ENCODE measurements at places on chromosomes 16 and 17.

GRCh38 chr16:57630931-57631845 lies 2.8 kb downstream of the ADGRG1 start:
- DNase-seq, result no peak

DNA sequence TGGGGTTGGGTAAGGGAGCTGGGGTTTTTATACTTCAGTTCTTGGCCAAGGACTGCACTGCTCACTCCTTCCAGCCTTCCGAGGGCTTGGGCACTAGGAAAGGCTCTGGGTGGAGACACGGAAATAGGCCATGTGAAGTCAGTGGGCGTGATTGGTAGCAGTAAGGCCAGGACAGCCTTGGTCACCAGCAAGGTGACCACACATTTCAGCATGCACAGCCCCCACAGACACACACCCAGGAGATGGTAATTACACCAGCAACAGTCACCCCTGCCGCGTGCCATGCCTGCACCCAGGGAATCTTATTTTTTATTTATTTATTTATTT lies 252.5 kb downstream of the SEC14L1 start:
- no peak for DNase-seq

GRCh38 chr17:76530095-76530723 lies 7.3 kb downstream of the CYGB start:
- DNase-seq, result no peak

DNA sequence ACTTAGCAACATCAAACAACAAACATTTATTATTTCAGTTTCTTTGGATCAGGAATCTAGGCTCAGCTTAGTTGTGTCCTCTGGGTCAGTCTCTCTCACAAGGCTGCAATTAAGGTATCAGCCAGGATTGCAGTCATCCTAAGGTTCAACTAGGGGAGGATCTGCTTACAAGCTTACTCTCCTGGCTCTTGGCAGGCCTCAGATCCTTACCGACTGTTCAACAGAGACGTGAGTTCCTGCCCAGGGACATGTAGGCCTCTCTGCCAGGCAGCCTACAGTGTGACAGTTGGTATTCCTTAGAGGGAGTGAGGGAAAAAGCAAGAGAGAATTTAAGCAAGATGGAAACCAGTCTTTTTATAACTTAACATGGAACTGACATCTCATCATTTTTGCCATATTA lies 294.0 kb downstream of the ZFHX3 start:
- DNase-seq, result no peak

GRCh38 chr16:70395345-70395901 lies 43.5 kb downstream of the ST3GAL2 start:
- DNase-seq, result peak; percentile 33

- no peak for DNase-seq
These were observed 56.0 kb upstream of the AXIN2 start for GRCh38 chr17:65617496-65617895.

GRCh38 chr17:2690165-2691068 lies 21.1 kb downstream of the CLUH start:
- DNase-seq, result no peak

GRCh38 chr17:14125518-14126137 lies 56.3 kb downstream of the COX10 start:
- no peak for DNase-seq

- DNase-seq, result peak; percentile 67
These were observed 643.2 kb downstream of the WWOX start for GRCh38 chr16:78742501-78743283.

- DNase-seq, result no peak
These were observed 5.1 kb downstream of the KSR1 start for GRCh38 chr17:27461192-27461859.

- no peak for DNase-seq
These were observed 148.8 kb downstream of the ENGASE start for GRCh38 chr17:79223471-79223870.

GRCh38 chr16:62638964-62639870 lies 603.0 kb upstream of the CDH8 start:
- DNase-seq, result no peak

GRCh38 chr17:60888812-60889709 lies 211.4 kb downstream of the BCAS3 start:
- DNase-seq, result no peak

DNA sequence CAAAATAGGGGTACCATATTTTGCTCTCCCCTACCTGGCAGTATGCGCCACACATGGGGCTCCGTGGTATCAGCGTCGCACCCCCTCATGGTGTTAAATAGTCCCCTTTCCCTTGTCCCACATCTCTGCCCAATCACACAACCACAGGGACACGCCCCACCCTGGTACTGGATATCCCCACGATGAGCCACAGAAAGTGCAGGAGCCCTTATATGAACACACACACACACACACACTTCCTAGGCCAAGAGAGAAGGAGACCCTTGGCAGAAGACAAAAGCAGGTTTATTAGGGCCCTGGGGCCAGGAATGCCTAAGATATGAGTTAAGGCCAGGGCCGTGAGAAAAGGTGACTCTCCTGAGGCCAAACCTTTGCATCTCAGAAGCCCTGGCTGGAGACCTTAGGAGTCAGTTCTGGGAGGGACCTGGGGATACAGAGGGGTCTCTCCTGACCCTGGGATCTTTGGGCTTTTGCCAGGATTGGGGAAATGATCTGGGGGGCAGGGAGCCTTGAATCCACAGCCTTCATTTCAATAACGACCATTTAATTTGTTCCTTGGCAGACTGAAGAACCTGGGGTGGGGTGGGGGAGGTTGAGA lies 11.6 kb downstream of the COPZ2 start:
- no peak for DNase-seq

DNA sequence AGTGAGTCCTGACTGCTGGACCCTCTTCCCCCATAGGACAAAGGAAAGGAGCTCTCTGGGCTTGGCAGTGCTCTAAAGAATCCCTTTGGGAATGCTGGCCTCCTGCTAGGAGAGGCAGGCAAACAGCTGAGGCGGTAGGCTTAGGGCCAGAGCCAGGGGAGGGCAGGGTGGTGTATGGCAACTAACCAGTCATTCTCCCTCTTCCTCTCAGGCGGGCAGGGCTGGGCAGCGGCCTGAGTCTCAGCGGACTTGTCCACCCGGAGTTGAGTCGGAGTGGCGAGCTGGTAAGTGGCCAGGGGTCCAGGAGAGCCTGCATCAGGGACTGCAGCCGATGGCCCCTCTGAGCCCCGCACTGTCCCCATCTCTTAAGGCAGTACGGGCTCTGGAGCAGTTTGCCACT lies 4.4 kb downstream of the ACADVL start:
- DNase-seq, result no peak

- no peak for DNase-seq
These were observed 361.2 kb downstream of the SEC14L1 start for GRCh38 chr17:77501751-77502625.

GRCh38 chr17:67053438-67054000 lies 9.2 kb downstream of the CACNG1 start:
- DNase-seq, result no peak

DNA sequence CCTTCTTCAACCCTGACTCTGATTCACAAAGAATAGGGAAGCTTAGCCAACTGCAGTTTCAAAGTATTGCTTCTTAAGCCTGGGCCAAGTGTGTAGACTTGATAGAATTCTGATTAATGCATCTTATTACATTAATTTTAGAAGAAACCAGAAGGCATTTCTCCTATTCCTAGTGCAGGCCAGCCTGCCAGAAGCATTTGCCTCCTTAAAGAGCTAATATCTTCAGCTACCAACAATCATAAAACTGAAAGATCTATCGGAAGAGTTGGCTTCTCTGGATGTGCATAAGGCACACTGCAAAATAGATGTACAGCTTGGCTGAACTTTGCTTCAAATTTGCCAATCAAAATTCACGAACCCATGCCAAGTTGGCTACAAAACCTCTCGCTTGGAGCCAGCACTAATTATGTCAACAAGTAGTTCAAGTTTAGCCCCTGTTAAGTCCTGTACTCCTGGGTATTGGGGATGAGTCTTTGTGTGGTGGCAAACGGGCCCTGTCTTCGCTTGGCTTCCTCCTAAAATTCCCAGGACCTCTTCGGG lies 717.8 kb downstream of the WWOX start:
- no peak for DNase-seq

- no peak for DNase-seq
These were observed at the start of gene CTF1 for GRCh38 chr16:30896261-30896888. CTF1 (plus strand) TSS chr16:30896614; CDS start chr16:30896644, 30 bp downstream.

DNA sequence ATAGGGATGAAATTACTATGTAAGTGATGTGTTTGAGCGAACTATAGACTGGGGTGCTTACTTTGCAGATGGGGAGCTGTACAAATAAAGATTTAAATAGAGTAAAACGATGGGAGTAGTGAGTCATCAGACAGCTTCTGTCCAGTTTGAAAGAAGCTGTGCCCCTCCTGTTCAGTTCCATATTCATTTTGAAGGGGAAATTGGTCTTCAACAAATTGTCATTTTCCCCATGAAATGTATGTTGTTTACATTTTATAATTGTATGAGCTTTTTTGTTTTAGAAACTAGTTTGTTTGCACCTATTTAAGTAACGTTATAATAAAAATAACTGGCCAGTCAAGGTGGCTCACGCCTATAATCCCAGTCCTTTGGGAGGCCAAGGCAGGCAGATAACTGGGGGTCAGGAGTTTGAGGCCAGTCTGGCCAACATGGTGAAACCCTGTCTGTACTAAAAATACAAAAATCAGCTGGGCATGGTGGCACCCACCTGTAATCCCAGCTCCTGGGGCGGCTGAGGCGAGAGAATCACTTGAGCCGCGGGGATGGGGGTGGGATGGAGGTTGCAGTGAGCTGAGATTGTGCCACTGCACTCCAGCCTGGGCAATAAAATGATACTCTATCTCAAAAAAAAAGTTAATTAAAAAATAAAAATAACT lies 20.2 kb downstream of the SEC14L1 start:
- no peak for DNase-seq

GRCh38 chr17:58324056-58324408 lies 4.6 kb downstream of the TSPOAP1 start:
- no peak for DNase-seq

GRCh38 chr17:75589919-75590303 lies 2.3 kb downstream of the MYO15B start:
- no peak for DNase-seq

GRCh38 chr16:55248058-55248457 lies 75.9 kb upstream of the IRX6 start:
- DNase-seq, result no peak

- DNase-seq, result no peak
These were observed 3.4 kb downstream of the ZNF688 start for GRCh38 chr16:30567991-30568638.

- no peak for DNase-seq
These were observed 167.1 kb downstream of the BANP start for GRCh38 chr16:88118376-88118775.

GRCh38 chr16:83804366-83804765 lies 3.4 kb upstream of the HSBP1 start:
- no peak for DNase-seq

GRCh38 chr16:48597563-48598387 lies 12.2 kb downstream of the N4BP1 start:
- no peak for DNase-seq

- DNase-seq, result no peak
These were observed 134.9 kb downstream of the CCT6B start for GRCh38 chr17:34826332-34826731.

DNA sequence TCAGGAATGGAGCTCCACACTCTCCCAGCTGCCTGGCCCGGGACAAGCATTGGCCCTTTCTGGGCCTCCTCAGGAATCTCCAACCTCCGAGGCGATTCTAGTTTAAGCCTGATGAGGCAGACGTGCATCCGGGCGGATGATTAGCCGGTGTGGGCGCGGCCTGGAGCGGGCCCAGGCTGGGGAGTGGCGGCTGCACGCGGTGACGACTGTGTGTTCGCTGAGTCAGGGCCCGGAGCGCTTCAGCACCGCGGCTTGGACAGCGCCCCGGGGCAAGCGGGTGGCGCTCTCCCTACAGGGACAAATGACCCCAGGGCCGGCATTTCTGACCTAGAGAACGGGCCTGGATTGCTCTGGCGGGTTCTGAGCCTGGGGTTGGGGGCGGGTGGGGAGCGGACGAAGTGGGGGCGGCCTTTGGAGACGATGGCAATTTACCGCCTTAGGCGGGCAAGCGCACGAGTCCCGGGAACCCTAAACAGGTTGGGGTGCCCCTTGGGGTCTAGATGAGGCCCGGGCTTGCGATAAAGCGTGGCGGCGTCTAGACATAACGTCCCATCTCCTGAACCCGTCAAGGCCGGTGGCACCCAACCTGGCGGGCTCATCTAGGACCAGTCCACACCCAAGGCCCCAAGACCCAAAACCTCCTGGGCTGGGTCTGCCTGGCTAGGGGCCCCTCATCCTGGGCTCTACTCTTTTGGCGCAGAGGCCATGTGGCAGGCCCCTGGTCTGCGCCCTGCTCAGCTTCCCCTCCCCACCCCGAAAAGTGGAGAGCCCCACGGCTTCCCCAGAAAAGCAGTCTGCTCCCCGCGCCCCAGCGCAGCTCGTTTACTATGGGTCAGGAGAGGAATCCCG lies 22.3 kb upstream of the ZNHIT3 start:
- DNase-seq, result no peak

DNA sequence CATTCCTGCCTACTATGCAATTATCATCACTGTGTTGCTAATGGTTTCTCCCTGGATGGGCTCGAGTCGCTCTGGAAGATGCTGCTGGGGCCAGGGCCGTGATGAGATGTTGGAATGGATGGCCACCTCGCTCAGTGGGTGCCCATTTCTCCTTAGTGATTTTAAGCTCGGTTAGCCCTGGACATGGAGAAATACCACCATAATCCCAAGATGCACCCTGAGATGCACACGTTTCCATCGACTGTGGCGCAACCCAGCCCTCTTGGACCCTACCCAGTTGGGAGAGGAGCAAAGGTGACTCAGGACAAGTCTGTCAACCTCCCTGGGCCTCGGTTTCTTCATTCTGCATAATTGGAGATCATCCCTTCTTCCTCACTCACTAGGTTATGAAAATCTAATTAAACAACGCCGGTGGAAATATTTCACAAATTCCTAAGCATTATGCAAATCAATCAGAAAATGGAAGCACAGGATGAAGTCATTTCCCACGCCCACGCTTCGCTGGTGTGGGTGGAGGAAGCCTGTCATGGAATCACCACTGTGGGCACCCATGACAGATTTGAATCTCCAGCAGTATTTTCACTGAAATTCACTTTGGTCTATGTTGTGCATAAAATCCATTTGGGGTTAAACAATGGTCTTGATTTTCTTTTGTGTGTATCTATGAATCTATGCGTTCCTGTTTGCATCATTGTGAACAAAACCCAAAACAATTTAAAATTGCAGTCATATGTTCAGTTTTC lies 195.2 kb downstream of the AXIN2 start:
- no peak for DNase-seq

- no peak for DNase-seq
These were observed 50.7 kb downstream of the TANGO6 start for GRCh38 chr16:68893710-68894705.

DNA sequence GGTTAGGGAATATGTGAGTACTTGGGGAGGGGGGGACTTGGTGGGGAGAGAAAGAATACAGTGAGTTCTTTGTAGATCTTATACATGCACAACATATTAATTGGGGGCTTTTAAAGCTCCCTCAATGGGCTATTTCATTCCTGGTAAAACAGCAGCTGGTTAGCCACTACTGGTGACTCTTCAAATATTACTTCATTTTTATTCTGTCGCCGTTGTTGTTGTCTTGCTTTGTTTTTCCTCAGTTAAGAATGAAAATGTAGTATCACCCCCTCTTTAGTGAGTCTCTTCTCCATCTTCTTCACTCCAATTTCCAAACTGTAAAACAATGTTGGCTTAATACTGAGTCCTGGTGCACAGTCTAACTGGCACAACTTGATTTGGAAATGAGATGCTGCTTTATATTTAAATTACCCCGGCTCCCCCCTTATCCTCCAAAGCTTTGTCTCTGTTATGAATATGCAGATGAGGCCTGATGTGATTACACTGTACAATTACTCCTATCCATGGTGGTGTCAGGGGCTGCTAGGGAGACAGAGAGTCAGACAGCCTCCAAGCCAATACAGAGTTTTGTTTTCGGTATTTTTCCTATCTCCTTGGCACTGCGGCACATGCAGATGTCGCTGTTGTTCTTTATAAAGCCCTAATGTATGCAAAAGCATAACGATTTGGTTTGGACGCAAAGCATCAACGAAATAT lies 256.9 kb upstream of the PMFBP1 start:
- DNase-seq, result no peak
